ENCODE measurements at places on chromosomes 11 and 22.

- DNase-seq, result no peak
Measured at GRCh38 chr11:122755941-122756340, 82.4 kb upstream of the CRTAM start.

DNA sequence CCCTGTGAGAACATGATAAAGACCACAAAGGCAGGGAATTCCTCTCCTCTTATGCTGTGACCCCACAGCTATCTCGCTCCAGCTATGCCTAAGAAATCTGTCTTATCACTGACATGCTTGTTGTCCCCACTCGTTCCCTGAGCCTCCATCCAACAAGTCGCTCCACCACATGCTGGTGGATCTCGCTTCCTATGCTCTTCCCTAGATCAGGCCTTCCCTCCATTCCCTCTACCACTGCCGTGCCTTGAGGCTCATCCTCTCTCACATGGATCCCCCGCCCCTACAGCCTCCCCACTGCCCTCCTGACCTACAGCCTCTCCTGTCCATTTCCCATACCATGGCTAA, 1.4 kb upstream of the DGAT2 start:
- DNase-seq, result no peak

DNA sequence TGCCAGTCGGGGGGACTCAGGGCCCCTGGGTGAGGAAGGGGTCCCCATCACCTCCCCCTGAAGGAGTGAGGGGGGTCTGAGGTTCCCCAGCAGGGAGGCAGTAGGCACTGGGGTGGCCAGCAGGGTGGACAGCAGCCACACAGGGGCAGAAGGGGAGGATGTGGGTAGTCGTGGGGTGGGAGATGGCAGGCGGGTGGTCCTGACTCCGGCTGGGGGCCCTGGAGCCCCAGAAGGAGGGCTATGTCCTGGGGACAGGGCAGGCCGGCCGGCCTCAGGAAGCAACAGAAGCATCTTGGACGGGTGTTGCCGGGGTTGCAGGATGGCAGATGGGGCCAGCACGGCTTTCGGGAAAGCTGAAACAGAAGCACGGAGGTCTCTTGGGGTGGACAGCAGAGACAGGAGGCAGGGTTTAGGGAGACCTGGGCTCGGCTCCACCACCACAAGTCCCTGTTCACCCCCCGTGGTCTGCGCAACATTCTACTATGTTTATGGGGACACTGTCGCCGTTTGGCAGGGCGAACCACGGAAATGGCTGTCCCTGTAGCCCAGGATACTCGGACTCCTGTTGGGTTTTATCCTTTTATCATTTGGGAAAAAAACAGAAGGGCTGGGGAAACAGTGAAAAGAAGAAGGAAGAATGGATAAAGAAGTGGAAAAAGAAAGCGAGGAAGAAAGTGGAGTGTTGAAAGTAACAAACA, 14.1 kb downstream of the VWCE start:
- DNase-seq, result no peak

DNA sequence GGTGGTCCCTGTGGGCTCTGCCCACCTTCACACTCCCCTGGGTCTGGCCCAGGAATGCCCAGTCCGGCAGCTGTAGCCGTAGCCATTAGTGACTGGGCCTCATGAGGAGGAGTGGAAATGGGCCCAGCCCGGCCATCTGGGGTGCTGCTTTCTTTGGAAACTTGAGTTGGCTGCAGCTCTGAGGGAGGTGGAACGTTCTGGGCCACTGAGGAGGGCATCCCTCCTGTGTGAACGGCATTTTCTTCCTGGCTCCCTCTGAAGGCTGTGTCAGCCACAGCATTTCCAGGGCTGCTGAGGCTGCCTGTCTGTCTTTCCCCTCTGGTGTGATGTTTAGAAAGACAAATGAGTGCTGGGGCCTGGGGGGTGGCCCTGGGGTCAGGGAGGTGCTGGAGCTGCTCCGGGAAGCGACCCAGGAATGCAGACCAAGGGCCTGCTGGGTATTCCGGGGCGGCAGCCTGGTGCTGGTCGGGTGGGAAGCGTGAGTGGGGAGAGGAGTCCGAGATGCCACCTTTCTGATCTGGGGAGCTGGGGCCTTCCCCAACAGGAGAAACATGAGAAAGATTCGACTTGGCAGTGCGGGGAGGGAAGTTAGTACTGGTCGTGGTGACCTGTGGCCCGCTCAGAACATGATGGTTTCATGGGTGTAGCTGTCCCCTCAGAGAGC, 27.1 kb downstream of the PTDSS2 start:
- DNase-seq, result no peak

GRCh38 chr11:26580929-26581328, 8.9 kb upstream of the MUC15 start:
- no peak for DNase-seq

DNA sequence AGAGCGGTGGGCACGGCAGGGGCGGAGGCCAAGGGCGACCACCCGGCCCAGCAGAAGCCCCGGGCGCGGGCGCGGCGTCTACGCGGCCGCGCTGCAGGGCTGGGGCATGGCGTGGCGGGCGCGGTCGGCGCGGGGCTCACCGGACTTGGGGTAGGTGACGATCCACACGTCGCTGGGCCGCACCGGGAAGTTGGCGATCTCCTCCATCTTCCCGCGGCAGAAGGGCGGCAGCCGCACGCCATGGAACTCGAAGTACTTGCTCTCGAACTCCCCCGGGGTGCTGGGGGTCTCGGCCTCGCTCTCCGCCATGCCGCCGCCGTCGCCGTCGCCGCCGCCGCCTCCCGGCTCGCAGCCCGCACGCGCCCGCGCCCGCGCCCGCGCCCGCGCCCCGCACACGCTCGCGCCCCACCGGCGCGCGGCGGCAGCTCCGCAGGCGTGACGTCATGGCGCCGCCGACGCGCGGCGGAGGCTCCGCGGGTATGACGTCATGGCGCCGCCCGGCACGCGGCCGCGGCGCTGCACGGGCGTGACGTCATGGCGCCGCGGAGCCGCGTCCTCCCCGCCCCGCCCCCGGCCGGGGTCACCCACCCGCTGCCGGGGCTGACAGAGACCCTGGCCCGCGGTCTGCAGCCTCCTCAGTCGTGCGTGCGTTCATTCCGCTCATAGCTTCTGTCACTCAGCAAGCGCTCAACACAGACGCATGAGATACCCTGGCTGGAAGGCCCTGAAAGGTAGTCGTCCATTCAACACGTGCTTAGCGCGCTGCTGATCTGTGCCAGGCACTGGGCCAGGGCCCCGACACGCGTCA, at the start of gene SULT4A1:
Gene SULT4A1 (minus strand): TSS at position 440 of the 808 bp plus-strand sequence. CDS start 131 bp downstream, at position 309.
- DNase-seq, result no peak

DNA sequence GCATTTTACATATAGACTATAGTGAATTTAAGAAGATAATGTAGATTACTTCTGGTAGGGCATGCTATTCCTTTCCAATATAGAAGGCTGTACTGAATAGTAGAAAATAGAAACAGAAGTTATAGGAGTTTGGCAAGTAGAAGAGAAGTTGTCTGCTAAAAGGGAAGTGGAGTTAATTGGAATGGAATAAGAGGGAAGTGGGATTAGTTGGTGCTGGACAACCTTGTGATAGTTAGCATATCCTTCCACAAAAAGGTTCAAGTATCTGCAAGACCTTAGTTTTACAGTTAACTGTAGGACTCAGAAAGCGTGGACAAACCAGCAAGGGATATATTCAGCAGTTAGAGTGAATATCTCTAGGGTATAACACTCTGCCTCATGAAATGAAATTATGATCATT, 185.5 kb downstream of the SWAP70 start:
- no peak for DNase-seq

- DNase-seq, result no peak
Measured at GRCh38 chr11:109132539-109132938, 289.5 kb upstream of the C11orf87 start.

DNA sequence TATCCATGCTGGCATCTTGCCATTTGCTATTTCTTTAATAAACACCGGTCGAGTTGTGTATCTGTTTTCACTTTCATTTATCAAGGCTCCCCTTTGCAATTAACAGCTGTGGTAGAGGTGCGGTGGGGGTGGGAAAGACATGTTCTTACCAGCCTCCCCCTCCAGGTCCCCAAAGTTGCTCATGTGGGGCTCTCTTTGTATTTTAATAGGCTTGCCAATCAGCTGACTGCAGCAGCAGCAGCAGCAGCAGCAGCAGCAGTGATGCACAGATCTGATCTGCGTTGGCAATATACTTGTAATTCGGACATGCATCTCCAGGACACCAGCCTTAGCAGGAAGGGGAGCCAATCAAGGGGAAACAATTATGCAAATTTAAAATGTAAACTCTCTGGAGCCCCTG, 40.3 kb upstream of the E2F8 start:
- DNase-seq, result no peak

DNA sequence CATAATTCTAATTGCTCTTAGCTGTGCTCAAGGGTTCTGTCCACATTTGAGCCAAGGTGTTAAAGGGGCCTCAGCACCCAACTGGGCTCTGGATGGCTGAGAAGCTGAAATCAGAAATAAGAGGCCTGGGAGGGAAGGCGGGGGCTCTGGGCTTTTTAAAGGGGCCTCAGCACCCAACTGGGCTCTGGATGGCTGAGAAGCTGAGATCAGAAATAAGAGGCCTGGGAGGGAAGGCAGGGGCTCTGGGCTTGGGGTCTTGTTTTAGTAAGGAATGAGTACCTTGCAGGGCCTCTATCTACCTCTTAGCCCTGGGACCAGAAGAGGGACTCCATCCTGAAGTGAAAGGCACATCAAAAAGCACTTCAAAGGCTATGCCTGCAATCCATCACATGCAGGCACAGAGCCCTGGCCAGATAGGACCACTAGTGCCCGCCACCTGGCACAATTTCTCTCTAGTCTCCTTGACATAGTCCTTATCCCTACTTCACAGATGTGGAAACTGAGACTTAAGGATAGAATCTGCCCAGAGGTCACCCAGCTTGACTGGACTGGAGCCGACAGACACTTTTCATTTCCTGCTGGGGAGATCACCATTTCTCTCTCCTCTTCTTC, 35.6 kb downstream of the DKK3 start:
- no peak for DNase-seq

DNA sequence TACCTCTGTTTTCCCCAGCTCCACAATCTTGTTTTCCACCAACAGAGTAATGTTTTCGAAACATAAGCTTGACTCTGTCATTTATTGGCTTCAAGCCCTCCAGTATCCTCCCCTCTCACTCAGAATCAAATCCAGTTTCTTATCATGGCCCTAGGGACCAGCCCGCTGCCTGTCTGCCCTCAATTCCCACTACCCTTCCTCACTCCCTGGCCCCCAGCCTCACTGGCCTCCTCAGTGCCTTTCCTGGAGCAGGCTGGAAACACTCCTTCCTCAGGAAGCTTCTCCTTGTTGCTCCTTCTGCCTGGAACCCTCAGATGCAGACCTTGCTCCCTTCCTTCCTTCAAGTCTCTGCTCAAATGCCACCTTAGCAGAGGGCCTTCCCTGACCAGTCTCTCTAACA, 3.9 kb downstream of the POLD4 start:
- DNase-seq, result no peak

DNA sequence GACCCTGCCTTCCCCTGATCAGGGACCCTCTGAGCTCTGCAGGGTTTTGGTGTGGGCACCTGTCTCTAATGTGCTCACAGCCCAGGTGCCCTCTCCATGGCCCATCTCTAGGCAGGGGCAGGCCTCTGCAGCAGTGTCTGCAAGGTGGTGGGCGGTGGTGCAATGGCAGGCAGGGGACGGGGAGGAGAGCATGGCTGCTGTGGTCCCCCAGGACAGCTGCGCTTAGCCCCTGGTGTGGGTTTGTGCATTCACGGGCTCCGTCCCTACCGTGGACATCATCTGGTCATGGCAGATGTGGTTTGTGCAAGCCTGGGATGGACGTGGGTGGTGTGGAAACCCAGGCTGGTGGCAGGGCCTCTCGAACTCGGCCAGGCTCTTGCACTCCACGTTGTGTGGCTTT, 443.1 kb downstream of the TBC1D22A start:
- no peak for DNase-seq

- DNase-seq, result no peak
Measured at GRCh38 chr11:79189055-79189454, 251.8 kb downstream of the TENM4 start.

- DNase-seq, result no peak
Measured at GRCh38 chr11:10309163-10310093, 4.6 kb downstream of the ADM start.

- no peak for DNase-seq
Measured at GRCh38 chr11:83285151-83285770, 906 bp downstream of the CCDC90B start.

- DNase-seq, result no peak
Measured at GRCh38 chr11:69080257-69080995, 31.7 kb downstream of the TPCN2 start.

GRCh38 chr11:128057786-128058395, 529.5 kb downstream of the ETS1 start:
- DNase-seq, result no peak

GRCh38 chr11:60777572-60777971, 7.6 kb upstream of the MS4A10 start:
- no peak for DNase-seq

DNA sequence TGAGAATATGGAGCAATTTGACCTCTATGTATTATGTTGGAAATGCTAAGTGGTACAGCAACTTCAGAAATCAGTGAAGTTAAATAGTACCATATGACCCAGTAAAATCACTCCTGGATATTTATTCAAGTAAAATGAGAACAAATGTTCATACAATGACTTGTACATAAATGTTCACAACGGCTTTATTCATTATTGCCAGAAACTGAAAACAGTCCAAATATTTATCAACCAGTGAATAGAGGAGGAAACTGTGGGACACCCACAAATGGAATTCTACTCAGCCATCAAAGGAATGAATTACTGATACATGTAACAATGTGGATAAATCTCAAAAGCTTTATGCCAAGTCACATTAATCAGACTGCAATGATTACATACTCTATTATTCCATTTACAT, 416.3 kb downstream of the AASDHPPT start:
- DNase-seq, result no peak

DNA sequence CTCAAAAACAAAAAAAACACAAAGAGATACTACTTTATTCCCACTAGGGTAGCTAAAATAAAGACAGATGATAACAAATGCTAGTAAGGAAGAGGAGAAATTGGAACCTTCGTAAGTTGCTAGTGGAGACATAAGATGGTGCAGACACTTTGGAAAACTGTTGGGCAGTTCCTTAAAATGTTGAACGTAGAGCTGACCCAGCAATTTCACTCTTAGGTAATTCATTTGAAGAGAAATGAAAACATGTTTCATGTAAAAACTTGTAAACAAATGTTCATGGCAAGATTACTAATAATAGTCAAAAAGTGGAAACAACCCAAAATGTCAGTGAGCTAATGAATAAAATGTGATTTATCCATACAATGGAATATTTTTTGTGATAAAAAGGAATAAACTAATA, 29.2 kb upstream of the ACAT1 start:
- DNase-seq, result no peak

Data from activated CD8-positive, alpha-beta memory T cell treated with anti-CD3 and anti-CD28 coated beads for 48 hours (primary cell).